ENCODE measurements at places on chromosomes 6 and 20.

- ATAC-seq = no peak
Measured at GRCh38 chr6:55511122-55511800, 67.7 kb downstream of the HMGCLL1 start.

DNA sequence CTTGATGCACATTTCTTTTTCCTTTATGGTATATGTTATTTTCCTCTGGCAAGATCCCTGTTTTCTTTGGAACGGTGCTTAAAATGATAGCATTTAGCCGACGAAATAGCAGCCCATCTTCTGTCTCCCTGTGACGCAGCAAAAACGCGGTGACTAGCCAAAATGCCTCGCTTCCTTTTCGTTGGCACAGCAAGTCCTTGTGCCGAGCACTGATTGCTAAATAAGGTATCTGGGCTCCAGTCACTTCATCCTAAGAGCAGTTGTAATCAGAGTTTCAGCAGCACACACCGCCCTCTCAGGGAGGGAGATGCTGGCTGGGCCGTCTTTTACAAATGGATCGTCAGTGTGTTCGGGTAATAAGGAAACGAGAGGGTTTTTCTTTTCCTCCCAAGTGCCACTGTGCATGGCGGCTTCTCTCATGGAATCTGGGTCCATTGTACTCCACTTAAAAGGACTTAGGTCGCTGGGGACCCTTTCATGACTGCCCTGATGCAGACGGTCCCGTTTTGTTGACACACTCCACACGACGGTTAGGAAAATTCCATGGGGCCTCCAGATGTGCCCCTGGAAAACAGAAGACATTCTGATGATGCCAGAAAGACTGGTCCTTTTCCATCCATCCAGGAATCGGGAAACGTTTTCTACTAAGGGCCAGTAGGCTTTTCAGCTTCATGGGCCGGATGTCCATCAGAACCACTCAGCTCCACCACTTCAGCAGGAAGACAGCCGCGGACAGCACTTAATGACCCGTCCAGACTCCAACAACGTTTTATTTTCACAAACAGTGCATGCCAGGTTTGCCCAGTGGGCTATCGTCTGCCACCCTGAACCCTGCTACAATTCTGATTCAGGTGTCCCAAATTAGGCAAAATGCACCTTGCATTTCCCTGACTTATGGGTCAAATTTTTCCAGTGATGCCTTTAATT lies 185.5 kb downstream of the CDH4 start:
- no peak for ATAC-seq

DNA sequence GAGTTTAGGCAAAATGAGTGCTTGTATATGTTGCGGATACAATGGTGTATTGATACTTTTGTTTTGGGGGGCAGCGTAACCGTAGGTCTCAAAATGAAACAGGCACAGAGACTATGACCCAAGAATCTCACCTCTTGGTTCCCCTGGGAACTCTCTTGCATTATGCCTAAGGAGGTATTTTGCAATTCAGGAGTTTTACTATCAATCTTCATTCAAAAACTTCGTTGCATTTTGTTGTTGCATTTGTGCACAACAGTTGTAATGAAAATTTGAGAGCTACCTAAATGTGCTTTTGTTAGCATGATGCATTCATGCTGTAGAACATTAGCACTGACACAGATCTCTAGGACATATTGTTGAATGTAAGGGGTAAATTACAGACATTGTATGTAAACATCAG lies 18.2 kb downstream of the VTA1 start:
- no peak for ATAC-seq

DNA sequence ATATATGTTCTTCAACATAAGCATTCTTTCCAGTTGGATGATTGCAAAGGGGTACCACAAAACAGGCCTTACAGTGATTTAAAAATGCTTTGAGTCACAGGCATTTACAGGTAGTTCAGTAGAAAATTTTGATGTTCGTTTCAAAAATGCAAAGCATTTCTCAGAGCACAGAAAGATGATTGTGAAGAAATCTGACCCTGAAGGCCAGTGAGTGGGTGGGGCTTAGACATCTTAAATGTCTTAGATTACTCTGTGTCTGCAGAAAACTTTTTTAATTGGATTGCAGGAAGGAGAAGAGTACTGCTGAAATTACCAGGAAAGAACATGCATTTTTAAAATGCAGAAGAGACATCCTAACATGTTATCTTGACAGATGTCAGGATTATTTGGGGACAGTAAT lies 268.3 kb downstream of the CDKAL1 start:
- ATAC-seq = no peak

- no peak for ATAC-seq
Measured at GRCh38 chr20:21238818-21239536, 64.2 kb upstream of the XRN2 start.

DNA sequence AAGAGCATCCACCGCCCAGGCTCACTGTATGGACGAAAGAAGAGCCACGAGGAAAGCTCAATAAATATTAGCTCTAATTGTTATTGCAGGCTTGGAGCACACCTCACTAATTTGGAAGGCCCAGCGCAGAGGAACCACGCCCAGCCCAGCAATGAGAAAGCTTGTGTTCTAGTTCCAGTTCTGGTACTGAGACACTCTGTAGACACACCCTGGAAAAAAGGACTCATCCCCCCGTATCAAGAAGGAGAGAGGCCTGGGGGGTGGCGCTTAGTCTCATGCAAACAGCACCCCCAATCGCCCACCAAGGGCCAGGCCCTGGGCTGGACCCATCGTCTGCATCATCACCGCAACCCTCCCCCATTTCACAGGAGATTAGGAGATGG lies 156.9 kb downstream of the BMP7 start:
- ATAC-seq = no peak

DNA sequence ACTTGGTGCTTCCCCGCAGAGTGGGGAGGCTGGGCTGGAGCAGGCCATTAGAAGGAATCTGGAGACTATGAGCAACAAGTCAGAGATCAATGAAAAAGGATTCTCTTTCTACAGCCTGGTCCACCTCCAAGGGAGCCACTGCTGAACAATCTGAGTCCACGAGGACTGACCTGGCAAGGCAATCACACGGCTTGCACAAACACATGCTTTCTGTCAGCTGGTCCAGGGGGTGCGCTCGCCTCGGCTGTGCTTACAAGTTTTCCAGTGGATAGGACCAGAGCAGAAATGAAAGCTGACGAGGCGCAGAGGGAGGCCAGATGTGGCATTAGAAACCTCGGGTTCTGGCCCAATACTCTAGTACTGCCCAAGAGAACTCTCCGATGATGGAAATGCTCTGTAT lies 18.1 kb downstream of the KCNK5 start:
- ATAC-seq = no peak

GRCh38 chr6:161740486-161740885 lies 466.6 kb upstream of the AGPAT4 start:
- no peak for ATAC-seq

- peak; percentile 56 for ATAC-seq
Measured at GRCh38 chr20:63896264-63897105, 1.6 kb downstream of the DNAJC5 start.
